ENCODE measurements at places on chromosomes 2 and 18.

GRCh38 chr2:148756292-148756975, 111.9 kb downstream of the EPC2 start:
- no peak for DNase-seq

DNA sequence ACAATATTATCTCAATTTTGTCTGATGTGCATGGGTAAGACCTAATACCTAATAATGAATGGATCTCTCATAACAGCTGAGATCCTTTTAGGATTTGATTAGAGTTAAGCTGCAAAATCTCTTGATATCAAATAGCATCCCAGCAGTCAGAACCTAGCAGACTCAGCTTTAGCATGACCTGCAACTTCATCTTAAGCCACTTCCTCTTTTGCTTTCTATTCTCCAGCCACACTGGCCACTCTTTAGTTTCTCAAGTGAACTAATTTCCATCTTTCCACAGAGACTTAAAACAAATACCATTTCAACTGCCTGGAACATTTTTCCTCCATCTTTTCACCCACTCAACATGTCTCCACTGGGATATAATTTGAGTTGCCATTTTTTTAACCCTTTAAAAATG, 1251.6 kb upstream of the ZEB2 start:
- DNase-seq, result no peak

DNA sequence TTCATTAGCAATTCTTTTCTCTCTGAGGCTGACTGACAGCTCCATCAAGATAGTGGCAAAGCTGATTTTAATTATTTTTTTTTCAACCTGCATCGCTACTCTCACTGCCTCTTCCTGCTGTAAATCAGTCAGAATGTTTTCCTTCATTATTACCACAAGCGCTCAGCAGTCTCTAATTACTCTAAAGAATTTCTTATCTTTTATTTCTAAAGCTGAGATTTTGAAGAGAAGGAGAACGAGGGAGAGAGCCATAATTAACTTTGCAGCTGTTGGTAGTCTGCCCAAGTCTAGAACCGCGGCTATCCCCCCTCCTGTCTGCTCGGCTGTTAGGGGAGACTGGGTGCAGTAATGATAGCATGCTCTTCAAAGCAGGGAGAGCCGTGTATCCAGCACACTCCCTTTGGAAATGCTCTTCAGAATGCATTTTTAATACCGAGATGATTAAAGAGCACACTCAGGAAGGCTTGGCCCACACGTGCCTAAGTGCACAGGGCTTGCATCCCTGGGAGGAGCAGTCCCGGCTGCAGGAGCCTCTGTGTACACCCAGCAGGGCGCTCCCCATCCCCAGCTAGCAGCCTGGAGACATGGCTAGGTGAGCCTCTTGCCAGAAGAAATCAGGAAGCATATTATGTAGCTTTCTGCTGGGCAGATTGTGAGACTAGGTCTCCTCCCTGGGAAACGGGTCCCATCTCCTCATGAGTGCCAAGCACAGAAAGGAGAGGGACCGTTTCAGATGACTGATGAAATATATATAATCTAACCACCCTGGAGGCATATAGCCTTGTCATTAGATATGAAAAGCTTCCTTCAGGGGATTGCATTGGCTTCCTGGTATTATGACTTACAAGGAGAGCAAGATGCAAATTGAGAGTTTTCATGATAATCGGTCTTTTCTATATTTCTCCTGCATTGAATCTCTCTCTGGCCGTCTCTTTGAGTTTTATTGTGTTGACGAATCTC, 555.2 kb downstream of the CMPK2 start:
- no peak for DNase-seq

- DNase-seq, result no peak
Measured at GRCh38 chr2:232598293-232598692, 35.1 kb upstream of the EFHD1 start.

GRCh38 chr2:101974663-101975062, 17.1 kb upstream of the IL1R2 start:
- no peak for DNase-seq

DNA sequence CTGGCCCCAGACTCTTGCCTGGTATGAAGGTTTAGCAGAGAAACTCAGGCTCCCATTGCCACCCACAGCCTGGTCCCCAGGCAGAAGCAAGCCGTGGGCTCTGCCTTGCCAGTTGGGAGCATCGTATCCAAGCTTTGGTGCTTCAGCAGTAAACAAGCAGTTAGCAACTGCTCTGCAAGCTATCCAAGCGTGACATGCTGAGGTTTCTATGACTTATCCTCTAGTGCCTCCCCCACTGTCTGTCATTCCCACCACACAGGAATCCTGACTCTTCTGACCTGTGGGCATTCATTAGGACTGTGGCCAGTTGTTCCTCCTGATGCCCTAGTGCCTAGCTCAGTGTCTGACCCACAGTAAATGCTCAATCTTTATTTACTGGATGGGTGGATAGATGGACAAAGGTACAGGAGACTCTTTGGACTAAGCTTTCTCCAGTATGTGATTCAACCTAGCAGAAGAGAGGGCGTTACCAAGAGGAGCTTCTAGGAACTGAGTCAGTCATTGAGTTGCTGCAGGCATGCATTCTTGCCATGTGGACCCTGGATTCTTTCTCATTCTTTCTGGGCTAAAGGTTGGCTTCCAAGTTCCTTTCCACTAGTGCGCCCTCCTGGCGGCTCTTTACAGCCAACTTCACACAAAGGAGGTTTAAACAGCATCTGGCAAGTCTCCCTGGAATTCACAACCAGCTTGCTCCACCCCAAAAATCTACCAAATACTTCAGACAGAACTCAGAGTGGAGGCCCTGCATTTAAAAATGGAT, 40.6 kb upstream of the MRPL19 start:
- no peak for DNase-seq

DNA sequence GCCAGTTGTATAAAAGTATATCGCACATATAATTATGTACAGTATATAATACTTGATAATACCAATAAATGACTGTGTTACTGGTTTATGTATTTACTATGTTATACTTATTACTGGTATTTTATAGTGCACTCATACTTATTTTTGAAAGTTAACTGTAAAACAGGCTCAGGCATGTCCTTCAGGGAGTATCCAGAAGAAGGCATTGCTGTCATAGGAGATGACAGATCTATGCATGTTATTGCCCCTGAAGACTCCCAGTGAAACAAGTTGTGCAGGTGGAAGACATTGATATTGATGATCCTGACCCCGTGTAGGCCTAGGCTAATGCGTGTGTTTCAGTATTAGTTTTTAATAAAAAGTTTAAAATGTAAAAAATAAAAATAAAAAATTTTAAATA, 20.3 kb upstream of the ASXL3 start:
- no peak for DNase-seq

GRCh38 chr2:150561076-150561475, 73.6 kb upstream of the RND3 start:
- no peak for DNase-seq

DNA sequence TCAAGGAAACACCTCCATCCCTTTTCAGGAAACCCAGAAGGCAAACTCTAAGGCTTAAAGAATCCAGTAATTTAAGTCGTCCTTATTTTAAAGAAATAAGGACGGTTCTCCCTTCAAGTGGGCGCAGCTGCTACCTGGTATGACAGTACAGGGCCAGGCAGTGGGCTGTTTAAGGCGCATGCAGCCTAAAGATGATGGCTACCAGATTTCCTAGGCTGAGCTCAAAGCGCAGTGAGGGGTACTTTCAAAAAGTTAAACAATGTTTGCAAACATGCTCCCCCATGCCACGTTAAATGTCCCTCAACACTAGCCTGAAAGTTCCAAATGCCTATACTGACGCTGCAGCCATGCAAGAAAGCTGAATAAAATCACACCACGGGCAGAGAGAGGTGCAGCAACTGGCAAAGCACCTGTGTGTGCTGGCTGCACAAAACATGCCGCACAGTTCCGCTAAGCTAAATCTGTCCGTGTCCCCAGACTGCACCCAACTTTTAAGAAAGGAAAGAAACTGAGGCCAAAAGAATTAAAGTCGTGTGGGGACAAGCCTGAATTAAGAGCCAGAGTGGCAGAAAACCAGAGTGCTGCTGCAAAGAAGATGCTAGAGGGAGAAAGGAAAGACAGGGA, 583 bp downstream of the HIBCH start:
- DNase-seq, result no peak

DNA sequence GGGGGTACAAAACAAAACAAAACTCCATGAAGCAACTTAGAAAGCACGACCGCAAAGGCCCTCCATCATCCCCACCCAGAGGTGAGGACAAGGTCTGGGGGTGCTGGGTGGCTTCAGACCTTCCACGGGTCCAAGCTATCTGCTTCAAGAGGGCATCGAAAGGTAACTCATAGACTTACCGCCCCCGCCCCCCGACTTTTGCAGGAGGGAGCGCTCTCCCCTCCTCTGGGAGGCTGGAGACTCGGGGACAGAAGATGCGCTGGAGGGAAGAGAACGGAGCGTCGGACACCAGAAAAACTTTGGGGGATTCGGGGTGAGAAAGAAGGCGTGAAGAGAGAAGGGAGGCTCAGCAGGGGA, 300 bp upstream of the STON1 start:
- no peak for DNase-seq

DNA sequence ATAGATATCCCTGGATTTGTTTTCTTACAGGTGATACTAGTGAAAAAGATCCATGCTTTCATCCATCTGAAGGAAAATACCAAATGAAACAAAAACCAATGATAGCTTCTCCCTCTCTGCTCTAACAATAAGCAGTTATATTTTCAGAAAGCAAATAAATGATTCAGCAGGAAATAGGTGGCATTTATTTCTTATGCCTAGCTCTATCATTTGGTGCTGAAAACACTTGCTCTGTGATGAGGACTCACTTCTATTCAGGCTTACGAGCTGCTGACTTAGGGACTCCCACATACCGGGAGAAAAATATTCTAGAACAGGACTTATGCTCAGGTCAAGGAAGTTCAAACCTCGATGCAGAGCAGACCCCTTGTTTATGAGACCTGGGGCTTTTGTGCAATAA, 142.6 kb downstream of the SETBP1 start:
- DNase-seq, result no peak

GRCh38 chr2:71560638-71561011, 107.3 kb downstream of the DYSF start:
- no peak for DNase-seq

DNA sequence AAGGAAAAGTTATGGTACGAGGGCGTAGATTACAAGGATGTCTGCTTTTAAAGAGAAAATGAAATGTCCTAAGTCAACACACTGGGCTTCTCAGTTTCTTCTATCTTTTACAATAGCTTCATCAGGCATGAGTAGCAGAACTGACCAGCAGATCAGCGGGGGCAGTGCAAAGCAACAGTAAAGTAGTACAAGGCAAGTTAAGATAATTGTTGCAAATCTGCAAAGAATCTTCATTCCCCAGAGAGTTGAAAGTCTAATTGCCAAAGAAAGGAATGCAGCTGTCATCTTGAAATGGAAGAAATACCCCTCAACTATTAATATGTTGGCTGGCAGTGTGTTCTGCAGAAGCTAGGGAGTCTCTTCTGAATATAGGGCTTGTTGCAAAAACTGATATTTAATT, 60.2 kb upstream of the SLC39A10 start:
- DNase-seq, result no peak

DNA sequence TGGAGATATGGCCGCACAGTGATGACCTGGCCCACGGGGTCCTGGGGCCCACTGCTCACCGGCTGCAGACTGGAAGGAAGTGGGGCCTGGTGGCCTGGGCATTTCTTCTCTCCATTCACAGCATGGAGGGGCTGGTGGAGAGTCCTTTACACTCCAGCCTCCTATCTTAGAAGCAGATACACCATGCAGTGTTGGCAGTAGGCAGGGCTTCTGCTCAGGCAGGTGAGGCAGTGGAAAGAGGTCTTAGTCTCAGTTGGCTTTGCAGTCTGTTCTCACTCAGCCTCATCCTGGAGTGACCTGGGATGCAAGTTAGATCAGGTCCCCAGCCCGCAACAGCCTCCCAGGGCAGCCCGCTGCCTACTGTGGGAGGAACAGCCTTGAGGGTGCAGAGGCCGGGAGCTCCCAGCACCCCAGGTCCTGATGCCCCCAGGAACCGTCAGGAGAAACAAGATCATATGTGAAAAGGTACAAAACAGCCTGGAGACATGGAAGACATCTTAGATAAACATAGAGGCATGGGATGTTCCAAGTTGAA, 45.8 kb upstream of the OTOS start:
- DNase-seq, result no peak

Measured in stimulated activated CD4-positive, alpha-beta T cell treated with anti-CD3 and anti-CD28 coated beads, TNF-alpha, amount 100 ng/mL, for 24 hours (primary cell).